ENCODE measurements at places on chromosomes 6 and 20.

DNA sequence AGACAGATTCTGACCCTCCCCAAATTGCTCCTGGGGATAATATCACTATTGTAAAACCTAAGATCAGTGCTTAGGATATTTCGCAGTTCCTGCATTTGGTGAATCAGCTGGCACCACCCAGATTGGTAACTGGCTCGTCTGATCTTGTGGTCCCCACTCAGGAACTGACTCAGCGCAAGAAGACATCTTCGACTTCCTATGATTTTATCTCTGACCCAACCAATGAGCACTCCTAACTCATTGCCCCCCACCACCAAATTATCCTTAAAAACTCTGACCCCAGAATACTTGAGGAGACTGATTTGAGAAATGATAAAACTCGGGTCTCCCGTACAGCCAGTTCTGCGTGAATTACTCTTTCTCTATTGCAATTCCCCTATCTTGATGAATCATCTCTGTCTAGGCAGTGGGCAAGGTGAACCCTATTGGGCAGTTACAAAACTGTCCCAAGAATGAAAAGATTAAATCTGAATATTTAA is 55.7 kb upstream of the PRND start:
- DNase-seq: peak; percentile 59

GRCh38 chr20:22575737-22576136 is 8.6 kb downstream of the FOXA2 start:
- DNase-seq: no peak

DNA sequence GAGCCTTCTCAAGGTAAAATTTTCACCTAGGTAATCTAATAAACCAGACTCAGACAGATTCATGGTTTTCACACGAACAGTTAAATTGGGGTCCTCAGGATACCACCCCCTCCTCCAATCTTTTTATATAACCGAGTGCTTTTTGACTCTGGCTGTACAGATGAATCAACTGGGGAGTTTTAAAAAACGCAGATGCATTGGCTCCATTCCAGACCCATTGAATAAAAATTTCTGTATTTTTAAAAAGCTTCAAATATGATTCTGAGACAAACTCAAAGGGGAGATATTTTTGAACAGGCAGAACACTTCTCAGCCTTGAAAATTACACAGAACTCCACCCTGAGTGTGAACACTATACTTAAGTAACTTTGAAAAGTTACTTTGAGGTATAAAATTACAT is 7.2 kb downstream of the UTRN start:
- no peak for DNase-seq

- no peak for DNase-seq
These were observed 39.5 kb downstream of the ACSS2 start for GRCh38 chr20:34915749-34916455.

- DNase-seq: peak; percentile 4
These were observed 303.9 kb upstream of the SGK1 start for GRCh38 chr6:134621858-134622257.

DNA sequence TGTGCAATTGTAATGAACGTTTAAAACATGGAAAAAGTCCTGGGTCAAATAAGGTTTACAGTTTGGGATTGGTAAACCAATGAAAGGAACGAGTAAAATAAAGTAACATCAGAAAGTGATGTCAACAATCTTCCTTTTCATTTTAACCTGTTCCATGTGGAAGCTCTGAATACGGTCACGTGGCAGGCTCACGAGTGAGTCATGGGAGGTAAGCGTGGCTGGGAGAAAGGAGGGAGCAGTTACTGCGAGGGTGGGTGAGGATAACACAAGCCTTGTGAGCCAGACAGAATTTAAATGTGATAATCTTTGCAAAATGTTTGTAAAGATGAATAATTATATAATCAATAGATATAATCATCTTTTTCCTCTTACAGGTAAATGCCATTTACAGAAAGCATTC is 171.3 kb upstream of the HDAC2 start:
- DNase-seq: no peak

GRCh38 chr6:169109411-169110220 is 144.0 kb downstream of the THBS2 start:
- DNase-seq: no peak

- DNase-seq: no peak
These were observed 20.2 kb downstream of the STAU1 start for GRCh38 chr20:49167811-49168507.

GRCh38 chr6:120584111-120584760 is 750.0 kb downstream of the TBC1D32 start:
- DNase-seq: no peak

DNA sequence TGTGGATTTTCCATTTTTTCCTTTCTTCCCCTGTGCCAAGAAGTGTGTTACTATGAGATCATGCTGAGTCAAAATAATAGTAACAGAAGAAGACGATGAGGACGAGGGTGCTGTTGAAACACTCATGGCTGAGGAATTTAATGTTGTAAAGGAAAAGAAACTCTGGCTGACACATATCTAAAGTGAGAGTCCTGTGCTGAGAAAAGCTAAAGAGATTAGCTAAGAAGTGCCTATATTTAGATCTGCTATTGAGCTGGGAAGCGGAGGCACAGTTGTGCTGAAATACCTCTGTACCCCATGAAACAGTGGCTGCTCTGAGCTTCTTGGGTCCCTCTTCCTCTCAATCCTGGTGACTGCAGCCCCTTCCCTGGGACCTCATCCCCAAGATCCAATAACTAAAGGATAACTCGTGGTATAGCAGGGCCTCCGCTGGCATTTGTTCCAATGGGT is 1.1 kb upstream of the SYTL3 start:
- no peak for DNase-seq

DNA sequence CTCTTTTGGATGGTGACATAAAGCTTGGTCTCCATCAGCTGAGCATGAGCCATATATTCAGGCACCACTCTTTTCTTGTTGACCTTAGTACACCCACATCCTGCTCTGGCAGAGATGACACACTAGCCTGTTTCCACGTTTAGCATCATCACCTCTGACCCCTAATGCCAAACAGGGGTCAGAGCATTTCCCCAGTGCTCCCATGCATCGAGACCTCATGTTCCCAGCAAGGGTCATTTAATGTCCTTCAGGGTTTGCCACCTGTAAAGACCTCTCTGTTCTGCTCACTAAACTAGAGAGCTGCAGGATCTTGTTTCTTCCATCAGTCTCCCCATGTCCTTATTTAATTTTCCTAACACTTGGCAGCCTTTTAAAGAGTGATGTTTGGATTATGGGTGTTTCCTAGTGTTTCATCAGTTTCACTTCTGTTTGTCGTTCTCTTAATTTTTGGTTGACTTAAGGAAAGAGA is 97.5 kb downstream of the AIG1 start:
- DNase-seq: no peak

DNA sequence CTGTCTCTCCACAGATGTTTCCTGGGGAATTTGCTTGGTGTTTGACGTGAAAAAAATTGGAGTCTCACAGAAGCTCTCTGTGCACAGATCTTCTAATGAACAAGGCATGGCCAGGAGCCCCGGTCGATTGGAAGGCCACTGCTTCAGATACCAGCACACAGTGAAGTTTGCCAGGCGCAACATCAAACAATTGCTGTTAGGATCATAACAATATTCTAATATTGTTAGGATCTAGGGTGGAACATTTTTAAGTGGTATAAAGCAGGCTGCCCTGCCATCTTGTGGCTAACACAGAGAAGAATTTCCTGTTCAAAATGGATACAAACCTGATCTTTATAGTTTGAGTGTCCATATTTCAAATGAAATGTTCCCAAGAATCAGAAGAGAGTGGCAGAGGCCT is 64.1 kb downstream of the C6orf118 start:
- no peak for DNase-seq

DNA sequence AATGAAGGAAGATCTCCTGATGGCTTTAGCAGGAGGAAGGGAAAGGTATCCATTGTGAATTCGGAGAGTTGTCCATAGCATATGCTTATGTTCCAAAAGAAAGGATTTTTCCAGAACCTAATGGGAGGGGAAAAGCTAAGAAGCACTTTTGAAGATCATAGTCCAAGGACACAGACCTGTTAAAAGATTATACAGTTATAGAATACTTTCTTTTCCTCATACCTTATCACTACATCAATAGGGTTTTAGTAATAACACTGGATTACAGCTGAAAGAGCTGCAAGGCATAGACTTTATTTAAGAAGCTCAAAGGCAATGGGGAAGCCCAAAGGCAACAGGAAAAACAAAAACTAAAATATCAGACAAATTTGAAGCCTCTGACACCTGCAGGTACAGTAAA is 39.8 kb upstream of the SLC24A3 start:
- no peak for DNase-seq

DNA sequence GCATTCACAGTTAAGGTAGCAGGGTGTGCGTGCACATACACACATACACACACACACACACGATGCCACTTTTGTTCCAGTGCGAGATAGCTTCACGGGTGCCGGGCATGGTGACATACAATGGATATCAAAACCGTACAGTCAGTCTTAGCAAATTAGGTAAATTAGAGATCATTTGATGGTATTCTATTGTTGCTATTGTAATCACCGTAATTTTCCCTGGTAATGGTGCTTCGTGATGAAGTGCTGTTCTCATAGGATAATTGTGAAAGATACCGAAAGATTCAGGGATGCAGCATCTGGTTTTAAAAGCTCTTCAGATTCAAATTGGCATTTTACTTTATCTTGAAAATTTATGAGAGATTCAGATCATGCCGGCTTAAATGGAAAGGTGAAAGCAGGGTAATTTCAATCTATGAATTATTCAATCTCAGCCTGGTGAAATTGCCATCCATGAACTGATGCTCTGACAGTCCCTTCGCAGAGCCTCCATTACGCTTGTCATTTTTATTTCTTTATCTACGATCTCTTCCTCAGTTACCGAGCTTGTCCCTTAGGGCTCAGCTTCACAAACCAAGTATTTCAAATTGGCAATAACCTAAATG is 71.3 kb upstream of the SOX4 start:
- DNase-seq: no peak

DNA sequence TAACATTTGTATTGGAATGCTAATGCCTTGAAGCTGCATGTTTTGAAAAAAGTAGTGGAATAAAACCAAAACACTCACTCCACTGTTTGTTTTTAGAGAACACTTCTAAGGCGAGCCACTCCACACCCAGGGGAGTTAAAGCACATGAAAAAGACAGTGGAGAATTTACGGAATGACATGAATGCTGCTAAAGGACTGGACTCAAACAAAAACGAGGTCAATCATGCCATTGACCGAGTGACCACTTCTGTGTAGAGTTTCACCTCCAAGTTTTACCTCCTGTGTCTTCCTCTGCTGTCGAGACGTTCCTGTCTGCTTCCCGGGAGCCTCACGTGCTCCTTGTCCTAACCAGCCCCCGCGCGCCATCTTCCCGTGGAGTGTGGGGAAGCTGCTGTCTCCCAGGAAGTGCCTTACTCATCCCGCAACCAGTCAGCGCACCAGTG is 127.8 kb downstream of the LRRC1 start:
- DNase-seq: no peak

GRCh38 chr6:56664029-56664428 is 21.3 kb upstream of the DST start:
- no peak for DNase-seq

DNA sequence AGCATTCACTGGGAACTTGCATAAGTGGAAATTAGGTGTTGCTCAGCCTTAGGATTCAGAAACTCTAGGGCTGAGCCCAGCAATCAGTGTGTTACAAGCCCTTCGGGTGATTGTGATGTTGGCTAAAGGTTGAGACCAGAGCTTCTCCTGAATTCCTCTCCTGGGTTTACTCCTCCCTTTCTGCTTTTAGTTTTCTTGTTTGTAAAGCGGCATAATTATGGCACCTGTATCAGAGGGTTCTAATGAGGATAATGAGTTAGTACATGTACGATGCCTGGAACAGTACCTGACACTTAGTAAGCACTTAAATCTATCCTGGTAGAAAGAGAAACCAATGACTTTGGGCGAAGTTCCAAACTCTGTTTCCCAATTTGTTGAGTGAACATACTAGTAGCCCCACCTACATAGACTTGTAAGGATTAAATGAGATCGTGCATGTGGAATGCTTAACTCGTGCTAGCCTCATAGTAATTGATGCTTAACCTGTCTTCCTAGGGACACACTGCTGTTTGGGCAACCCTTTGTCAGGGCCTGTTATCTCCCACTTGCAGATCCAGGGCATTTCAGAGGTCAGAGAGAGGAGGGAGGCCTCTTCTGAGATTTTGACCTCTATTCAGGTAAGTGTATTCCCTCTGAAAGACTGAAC is 932 bp upstream of the EZR start:
- DNase-seq: no peak

GRCh38 chr6:105680131-105680530 is 277.2 kb upstream of the PREP start:
- DNase-seq: no peak

DNA sequence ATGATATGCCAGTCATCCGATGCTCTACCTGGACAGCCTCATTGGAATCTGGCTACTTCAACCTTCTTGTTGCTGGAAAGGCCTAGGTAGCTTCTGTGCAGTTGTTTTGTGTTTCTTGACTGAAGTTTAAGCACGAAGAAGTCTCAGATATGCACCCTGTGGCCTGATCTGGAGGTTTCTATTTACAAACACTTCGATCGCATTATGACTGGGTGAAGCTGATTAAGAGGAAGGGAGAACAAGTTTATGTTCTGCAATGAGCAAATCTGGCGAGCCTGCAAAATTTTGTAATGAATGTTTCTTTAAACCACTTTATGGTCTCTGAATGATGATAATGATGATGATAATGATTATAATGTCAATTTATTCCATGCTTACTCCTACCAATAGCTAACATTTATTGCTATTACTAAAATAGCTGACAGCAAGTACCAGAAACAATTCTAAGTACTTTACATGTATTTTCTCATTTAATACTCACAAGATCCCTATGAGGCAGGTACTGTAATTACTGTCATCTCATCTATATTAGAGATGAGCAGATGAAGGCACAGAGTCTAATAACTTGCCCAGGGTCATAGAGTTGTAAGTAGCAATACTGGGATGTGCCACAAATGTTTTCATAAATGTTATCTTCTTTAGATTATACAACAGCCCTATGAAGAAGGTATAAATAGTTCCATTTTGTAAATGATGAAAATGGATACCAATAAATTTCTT is 126.1 kb upstream of the UST start:
- DNase-seq: peak; percentile 1

DNA sequence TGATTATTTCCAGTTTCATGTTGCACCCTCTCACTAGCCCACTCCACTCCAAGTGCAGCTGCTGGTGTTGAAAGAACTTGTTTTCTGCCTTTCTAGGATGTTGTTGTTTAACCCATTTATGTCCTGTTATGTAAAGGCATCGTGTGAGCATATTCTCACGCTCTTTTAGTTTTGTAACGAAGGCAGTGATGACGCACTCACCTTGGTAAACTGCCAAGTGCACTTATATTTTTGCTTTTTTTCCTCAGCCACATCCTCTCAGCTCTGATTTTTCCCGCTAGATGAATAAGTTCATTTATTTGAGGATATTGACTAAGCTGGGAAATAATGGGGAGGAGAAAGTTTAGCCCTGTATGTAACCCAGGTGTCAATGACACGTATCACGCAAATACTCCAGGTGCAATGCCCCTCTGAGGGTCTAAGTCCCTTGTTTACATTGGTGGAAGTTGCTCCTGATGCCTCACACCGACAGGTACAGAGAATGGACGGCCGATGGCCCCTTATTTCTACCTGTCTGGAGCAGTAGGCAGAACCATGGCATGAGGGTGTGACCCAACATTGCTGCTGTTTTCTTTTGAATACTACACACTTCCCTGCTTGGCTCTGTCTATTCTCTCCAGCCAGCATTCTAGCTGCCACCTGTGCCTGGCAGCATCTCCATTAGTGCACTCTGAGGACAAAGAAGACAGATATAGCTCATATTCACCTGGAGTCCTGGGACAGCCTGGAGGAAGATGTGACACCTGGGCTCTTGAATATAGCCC is 132.7 kb upstream of the SLC24A3 start:
- DNase-seq: no peak

- DNase-seq: no peak
These were observed 89.9 kb upstream of the RALGAPA2 start for GRCh38 chr20:20802328-20802727.

- no peak for DNase-seq
These were observed 91.5 kb downstream of the RIMS1 start for GRCh38 chr6:71977884-71978283.

Data from stimulated activated CD4-positive, alpha-beta T cell treated with anti-CD3 and anti-CD28 coated beads, Interleukin-1b, Interleukin-23, amount 100 ng/mL, for 48 hours (primary cell).